NCI-H2107 (cell line): ENCODE measurements at places on chromosomes 13 and 19.
A peak's percentile ranks its signal among the peaks of the same experiment; 100 is the strongest.

GRCh38 chr13:81480634-81481033 is 1139.7 kb upstream of the SPRY2 start:
- no peak for DNase-seq

- no peak for DNase-seq
Observed at GRCh38 chr19:583198-583967, 6.3 kb upstream of the HCN2 start.

- no peak for DNase-seq
Observed at GRCh38 chr19:17517898-17518297, 6.4 kb downstream of the PGLS start.

DNA sequence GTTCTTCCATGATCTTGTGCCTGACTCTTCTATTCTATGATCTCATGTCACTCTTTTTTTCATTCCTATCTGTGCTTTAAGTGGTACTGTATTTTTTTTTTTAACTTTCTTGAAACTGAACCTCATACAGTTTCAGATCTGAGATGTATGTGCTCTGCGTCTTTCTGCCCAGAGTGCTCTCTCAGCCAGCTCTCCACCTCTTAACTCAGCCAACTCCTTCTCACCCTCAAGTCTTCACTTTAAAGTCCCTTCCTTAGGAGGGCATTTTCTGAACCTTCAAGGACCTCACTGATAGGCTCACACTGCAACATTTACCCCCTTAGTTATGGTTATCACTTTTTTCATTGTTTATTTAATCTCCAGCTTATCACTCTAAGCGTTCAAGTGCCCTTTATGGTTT is 158.7 kb downstream of the IRS2 start:
- DNase-seq, result no peak

- no peak for DNase-seq
Observed at GRCh38 chr13:47299304-47299703, 402.5 kb upstream of the HTR2A start.

DNA sequence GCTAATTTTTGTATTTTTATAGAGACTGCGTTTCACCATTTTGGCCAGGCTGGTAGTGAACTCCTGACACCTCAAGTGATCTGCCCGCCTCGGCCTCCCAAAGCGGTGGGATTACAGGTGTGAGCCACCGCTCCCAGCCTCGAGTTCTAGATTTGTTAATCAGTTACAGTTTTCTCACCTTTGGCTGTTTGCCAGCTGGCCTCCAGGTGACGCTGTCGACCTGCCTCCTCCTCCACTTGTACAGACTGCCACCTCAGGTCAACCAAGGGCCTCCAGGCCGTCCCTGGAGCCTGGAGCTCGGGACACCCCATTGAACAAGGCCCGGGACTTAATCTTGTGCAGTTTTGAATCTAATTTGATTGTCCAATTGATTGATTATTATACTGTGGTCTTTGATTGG is 45.5 kb downstream of the IER2 start:
- DNase-seq, result no peak

DNA sequence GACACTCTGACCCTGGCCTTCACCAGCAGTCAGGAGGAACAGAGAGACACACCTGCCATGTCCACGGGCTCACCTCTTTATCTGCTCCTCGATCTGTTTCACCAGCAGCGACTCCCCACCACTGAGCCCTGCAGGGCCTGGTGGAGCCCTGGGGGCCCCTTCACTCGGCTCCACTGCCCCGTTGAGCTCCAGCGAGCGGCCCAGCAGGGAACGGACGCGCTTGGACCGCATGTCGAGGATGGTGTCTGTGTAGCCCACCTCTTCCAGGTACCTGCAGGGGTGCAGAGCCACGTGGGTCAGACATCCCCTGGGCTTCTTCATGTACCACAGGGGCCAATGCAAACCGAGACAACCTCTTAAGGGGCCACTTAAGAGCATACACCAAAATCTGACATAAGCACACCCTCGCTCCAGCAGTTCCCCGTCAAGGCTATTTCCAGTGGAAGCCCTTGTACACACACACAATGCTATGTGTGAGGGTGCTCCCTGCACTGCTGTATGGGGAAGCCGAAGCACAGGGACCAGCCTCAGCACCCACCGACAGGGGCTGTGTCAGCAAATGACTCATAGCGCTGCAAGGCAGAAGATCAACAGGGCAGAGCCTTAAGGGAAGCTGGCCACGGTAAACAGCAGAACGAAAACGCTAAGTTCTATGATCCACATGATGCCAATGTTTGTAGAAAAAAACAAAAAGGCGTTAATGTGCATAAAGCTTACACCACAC is 12.7 kb upstream of the FKRP start:
- DNase-seq, result no peak

- DNase-seq, result no peak
Observed at GRCh38 chr19:3944018-3944721, 11.3 kb downstream of the NMRK2 start.

- no peak for DNase-seq
Observed at GRCh38 chr13:78138756-78139155, 220.1 kb upstream of the EDNRB start.

- no peak for DNase-seq
Observed at GRCh38 chr19:33377586-33378475, 4.3 kb downstream of the CEBPG start.

DNA sequence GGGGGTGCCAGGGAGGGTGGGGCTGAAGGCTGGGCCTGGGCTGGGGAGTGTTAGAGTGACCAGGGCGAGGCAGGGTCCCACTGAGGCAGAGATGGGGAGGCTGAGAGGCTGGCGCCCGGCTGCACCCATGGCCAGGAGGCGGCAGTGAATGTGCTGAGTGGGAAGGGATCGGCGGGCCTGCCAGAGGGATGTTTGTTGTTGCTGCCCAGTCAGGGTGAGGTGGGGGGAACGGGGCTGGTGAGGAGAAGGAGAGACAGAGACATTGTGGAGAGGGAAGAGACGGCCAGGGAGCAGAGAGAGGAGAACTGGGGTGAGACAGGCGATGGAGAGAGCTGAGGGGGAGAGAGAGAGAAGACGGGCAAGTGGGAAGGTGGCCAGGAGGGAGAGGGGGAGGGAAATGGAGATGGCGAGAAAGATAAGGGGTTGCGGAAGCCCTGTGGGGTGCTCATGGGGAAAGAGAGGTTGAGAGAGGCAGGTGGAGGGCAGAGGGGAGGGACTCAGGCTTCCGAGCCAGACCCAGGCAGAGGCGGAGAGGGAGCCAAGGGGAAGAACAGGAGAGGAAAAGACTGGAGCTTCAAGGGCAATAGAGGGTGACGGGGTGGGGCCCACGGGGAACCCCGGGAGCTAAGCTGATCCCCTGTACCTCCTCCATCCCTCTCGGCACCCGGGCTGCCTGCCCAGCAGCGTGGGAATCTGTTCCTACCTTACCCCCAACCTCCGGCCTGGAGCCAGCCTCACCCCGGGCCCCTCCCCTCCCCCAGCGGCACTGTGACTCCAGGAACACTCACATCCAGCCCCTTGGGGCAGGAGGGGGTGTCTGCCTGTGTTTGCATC is 690 bp upstream of the B3GNT8 start:
- DNase-seq, result no peak

- DNase-seq, result no peak
Observed at GRCh38 chr19:15441317-15441716, 8.4 kb downstream of the WIZ start.

GRCh38 chr13:29924482-29925350 is 74.3 kb upstream of the UBL3 start:
- peak; percentile 24 for DNase-seq

DNA sequence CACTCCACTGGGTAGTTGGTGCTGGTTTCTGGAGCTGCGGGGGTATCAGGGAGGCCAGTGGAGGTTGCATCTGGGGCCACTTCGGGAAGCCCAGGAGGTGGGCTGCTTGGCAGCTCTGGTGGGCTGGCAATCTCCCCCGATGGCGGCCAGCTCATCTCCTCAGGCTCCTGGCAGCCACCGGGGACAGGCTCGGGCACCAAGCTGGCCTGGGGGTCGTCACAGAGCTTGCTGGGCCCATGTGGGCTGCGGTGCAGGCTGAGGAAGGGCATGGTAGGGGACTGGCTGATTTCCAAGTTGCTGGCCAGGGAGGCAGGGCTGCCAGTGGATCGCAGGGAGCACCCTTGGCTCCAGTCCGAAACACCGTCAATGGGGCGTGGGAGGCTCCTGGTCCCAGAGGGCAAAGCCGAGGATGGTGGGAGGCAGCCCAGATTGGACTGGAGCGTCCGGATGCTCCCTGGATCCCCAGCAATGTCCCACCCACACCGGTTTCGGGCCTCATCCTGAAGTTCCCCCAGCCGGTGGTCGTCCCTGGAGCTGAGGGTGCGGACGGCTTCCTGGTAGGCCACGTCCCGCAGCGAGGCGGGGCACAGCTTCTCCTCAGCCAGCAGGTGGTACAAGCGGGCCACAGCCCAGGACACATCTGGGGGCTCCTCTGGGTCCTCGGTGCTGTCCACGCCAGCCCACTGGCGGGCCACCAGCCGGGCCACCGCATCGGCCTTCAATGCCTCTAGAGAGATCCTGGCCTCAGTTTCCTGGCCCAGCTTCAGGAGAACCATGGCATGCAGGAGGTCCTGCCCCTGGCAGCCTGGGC is 13.8 kb downstream of the TICAM1 start:
- DNase-seq, result no peak

GRCh38 chr19:48686088-48686487 is 9.7 kb upstream of the FUT2 start:
- DNase-seq, result no peak

GRCh38 chr19:10744801-10745293 is 27.0 kb downstream of the DNM2 start:
- DNase-seq, result no peak
